ENCODE measurements at places on chromosomes 13 and 19.

GRCh38 chr19:8088752-8089663 is 36.4 kb downstream of the CCL25 start:
- no peak for DNase-seq

DNA sequence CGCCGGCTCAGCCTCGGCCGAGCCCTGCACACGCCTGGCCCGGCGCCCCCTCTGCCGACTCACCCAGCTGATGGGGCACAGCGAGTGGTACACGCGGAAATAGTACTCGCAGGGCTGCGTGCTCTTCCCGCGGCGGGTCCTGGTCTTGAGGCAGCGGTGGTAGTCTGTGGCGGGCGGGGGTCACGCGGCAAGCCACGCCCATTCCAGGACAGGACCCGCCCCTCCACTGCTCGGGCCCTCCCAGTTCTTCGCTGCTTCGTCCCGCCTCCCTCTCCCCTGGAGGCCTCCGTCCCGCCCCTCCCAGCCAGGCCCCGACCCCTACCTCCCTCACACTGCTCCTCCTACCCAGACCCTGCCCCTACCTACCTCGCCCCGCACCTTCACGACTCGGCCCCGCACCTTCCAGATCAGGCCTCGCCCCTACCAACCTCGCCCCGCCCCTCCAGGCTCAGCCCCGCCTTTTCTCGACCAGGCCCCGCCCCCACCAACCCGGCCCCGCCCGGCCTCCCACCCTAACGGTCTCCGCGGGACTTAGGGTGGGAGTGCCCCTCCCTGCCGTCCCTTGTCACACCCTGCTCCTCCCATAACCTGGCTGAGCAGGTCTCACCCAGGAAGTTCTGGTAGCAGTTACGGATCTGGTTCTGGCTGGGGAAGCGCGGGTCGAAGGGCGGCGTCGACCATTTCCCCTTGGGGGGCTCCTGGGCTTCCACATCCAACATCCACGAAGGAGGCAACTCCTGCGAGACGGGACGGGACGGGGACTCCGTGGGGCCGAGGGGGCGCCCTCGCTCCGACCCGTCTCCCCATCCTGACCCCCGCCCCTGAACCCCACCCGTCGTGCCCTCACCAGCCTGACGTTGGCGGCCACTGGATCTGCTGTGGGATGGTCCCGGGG is 469 bp downstream of the COX6B2 start:
- peak; percentile 86 for DNase-seq

DNA sequence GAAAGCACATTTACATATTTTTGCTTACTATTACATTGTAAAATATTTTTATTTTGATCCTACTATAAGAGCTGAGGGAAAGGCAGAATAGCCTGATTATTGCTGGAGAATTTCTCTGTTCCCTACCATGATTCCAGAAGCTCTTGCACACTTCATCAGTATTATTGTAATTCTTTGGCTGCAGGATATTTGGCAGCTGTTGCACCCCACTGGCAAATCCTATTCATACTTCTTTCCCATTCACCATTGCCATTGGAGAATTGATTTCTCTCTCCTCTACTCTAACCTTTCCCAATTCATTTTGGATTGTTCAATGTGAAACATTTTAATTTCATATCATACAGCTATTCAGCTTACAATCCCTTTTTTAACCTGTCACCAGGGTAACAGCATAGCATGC is 238.0 kb downstream of the GGACT start:
- no peak for DNase-seq

- no peak for DNase-seq
Observed at GRCh38 chr13:30388406-30389283, 33.6 kb upstream of the UBE2L5 start.

- DNase-seq = no peak
Observed at GRCh38 chr13:40064154-40065097, 409.0 kb downstream of the COG6 start.

- DNase-seq = no peak
Observed at GRCh38 chr19:46197314-46198070, 32.0 kb upstream of the IGFL1 start.

- no peak for DNase-seq
Observed at GRCh38 chr19:45919678-45920077, 5.1 kb upstream of the NANOS2 start.

- DNase-seq = no peak
Observed at GRCh38 chr13:59770451-59770850, 393.3 kb downstream of the DIAPH3 start.

- DNase-seq = no peak
Observed at GRCh38 chr19:51120160-51120559, 4.5 kb upstream of the SIGLEC9 start.

DNA sequence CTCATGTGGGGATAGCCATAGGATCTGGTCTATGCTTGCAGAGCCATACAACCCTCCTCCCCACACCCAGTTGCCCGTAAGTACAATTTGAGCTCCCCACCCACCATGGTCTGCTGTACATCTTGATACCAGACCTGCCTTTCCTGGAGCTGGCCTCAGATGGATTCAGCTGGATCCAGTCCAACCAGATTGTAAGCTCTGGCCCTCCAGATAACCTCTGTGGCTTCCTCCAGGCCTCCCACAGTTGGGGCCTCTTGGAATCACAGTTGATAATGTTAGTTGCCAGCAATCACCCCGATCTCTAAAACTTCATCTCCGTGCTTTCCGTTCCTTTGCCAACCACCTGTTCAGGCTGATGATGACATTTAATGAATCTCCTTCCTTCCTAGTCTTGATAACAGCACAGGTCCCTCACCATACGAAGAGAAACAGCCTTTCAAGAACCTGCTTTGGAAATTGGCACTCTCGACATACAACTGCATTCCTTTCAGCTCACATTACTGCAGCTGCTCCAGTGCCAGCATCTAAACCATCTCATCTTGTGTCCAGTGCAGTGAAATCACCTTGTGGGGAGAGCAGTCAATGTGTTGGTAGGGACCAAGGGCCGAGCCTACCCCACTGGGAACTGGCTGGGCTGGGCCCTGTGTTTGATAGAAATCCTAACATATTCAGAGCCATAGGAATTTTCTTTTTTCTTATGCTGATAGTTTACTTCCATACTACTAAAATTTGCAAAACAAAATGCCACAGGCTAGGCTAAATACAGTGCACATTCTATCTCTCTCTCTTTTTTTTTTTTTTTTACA is 15.1 kb upstream of the FOXO1 start:
- DNase-seq = peak; percentile 60

- no peak for DNase-seq
Observed at GRCh38 chr13:97567510-97568243, 133.7 kb downstream of the RAP2A start.
